NCI-H2029 (cell line): ENCODE measurements at places on chromosomes 3 and 15.

DNA sequence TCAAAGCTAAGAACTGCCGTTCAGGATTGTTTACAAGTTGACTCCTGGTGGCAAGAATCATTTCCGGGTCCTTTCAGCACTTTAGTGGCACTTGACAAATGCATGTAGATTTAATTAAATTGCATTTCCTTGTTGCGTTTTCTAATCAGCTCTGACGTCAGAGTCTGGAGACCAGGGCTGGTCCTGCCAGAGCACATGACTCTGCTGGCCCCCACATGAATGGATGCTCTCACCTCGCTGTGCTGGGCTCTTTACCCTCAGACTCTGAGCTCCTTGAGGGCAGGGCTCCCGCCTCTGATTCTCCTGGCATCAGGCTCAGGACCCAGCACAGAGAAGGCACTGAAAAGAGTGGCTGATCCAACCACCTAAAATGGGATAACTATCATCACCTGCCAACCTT is 69.4 kb downstream of the FEM1B start:
- peak; percentile 52 for DNase-seq

- no peak for DNase-seq
Measured at GRCh38 chr3:13846716-13847570, 32.9 kb downstream of the WNT7A start.

- peak; percentile 58 for DNase-seq
Measured at GRCh38 chr3:39668420-39668819, 141.0 kb upstream of the MYRIP start.

DNA sequence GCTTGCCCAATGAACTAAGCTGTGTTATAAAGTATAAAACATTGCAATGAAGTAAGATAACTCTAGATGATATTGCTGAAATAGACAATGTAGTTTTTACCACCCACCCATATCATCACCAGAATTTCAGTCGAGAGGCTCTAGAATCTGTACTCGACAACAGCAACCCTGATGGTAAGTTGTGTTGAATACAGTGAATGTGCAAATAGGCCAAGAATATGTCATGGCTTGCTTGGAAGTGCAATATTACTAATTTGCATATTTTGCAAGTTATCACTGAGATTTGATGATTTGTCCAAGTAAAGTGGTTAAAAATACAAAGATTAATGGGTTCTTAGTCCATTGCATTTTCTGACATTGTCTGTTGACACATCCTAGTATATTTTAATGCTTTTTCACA is 90.6 kb upstream of the TUSC7 start:
- DNase-seq = no peak

GRCh38 chr15:62306851-62307504 is 141.9 kb upstream of the C2CD4B start:
- DNase-seq = peak; percentile 63

- no peak for DNase-seq
Measured at GRCh38 chr15:80260551-80260950, 8.5 kb upstream of the CTXND1 start.

DNA sequence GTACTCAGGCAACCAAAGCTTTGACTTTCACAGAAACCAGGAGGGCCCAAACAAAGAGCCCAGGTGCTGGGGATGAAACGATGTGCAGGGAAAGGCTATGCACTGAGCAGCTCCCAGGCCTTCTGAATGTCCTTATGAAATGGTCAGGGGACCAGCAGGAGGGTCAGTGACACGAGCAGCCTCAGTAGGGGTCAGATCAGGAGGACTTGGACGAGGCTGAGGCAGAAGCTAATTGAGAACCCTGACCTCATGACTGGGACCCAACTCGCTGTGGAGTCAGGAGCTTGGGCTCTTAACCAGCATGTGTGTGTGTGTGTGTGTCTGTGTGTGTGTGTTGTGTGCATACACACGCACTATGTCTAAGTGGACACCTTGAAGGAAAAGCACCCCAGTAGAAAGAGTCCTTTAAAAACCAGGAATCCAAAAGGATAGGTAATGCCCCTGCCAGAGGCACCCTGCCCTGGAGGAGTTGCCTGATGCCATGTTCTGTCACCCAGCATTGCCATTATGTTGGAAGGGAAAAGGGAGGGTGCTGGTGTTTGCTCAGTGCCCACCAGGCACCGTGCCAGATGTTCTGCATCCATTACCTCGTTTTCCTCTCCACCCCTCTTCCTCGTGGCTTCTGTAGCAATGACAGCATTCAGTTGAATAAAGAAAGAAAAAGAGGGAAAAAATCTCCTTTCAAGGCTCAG is 50.9 kb downstream of the CORO2B start:
- DNase-seq = peak; percentile 62

DNA sequence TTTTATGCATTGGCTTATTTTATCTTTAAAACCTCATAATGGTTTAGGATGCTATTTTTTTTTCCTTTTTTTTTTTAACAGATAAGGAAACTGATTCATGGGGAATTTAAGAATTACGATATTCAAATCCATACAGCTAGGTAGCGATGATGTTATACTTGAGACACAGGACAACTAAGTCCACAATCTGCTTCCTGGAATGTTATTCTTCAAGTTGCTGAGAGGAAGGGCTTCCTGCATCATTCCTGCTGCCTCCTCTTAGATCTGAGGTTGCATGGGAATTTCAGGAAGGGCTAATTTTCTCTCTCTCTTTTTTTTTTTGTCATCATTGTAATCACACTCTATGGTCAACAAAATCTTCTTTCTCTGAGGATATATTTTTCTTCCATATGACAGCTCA is 595.5 kb downstream of the GRM7 start:
- DNase-seq = no peak

DNA sequence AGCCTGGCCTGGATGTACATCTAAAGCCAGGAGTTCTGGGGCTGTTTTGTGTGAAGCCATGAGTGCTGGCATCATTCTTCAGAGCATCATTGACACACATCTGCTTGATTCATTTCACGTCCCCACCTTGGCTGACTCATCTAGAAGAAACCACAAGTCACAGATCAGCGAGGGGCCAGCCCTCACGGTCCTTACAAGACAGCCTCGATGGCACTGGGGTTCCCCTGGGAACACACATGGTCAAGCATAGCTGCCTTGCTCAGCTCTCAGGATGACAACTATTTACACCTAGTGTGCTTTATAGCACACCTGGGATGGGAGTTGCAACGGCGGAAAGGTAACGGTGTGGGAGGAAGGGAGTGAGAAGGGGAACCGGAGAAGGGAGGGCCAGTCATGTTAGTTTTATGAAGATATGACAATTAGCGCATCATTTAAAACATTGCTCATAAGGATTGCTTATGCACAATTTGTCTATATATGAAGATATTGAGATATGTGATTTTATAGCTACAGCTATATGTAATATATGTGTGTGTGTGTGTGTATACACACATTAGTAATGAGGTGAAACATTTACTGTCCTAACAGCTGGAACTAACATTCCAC is 227.1 kb downstream of the RPLP1 start:
- no peak for DNase-seq

DNA sequence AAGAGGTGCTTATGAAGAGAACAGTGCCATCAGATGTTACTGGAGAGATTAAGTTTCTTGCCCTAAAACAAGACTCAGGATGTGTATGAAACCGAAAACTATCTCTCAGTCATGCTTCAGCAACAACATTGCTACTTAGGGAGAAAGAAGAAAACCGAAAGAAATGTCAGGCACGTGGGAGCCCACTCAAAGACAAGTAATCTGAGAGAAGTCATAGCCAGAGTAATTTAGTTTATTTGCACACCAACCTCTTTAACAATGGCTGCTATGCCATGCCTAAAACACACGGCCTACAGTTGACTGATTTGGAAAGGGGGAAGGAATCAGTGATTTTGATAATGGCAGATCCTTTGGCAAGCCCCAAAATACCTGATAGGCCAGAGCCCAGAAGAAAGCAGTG is 162.9 kb downstream of the TIGIT start:
- no peak for DNase-seq

GRCh38 chr3:43054754-43055153 is 51.1 kb downstream of the POMGNT2 start:
- DNase-seq = no peak

- no peak for DNase-seq
Measured at GRCh38 chr3:53195066-53195450, 34.0 kb downstream of the PRKCD start.

DNA sequence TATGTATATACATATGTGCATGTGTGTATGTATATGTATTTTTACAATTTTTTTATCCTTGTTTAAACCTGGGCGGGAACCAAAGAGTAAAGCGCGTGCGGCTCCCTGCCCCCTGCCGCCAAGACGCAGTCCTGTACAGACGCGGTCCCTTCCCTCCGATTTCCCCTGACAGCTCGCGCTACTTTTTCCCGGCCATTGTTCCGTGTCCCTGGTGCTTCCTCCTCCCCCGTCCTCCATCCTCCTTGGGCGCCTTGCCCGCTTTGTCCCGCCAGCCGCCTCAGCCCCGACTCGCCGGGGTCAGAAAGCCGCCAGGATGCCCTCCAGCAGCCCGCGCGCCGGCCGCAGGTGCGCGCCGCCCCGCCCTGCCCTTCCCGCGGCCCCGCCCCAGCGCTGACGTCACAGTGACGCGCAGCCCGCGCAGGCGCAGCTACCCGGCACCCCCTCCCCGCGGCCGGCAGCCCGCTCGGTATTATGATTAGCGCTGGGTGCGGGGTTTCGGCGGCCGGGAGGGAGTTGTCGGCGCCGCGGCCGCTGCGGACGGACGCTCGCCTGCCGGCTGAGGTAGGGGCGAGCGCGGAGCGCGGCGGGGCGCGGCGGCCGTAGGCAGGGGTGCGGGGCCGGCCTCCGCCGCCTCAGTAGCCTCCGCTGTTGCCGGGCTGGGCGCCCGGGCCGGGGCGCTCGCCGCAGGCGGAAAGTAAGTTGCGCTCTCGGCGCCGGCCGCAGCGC is at the start of gene SNRK:
TSS of gene SNRK (plus strand) at position 426 of the 726 bp plus-strand sequence. CDS start 16,664 bp downstream, outside the sequence.
- DNase-seq = peak; percentile 83

DNA sequence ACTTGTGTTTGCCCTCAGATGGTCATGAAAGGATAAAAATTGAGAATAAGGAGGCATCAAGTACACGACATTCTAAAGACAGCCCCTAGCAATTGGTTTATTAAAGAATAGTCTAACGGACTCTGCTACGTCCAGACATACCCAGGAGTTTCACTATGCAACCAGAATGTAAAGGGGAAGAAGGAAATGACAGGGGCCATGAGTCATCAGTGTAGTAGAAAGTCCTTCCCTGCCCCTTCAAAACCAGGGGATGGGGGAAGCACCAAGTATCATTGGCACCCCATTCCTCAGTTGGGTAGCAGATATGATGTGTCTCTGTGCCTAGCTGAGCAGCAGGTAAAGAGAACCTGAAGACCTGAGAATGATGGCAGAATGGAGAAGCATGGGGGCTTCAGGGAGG is 367.4 kb downstream of the IL20RB start:
- DNase-seq = no peak

GRCh38 chr3:52771702-52772101 is 962 bp upstream of the NEK4 start:
- DNase-seq = no peak

DNA sequence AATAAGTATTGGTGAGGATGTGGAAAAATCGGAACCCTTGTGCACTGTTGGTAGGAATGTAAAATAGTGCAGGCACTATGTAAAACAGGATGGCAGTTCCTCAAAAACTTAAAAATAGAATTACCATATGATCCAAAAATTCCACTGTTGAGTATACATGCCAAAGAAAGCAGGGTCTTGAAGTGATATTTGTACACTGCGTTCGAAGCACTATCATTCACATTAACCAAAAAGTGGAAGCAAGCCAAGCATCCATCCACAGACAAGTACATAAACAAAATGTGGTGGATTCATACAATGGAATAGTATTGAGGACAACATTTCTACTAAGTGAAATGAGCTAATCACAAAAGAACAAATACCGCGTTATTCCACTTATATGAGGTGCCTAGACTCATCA is 200.7 kb downstream of the TJP1 start:
- DNase-seq = no peak

- DNase-seq = no peak
Measured at GRCh38 chr3:104796556-104796955, 570.2 kb upstream of the ALCAM start.

DNA sequence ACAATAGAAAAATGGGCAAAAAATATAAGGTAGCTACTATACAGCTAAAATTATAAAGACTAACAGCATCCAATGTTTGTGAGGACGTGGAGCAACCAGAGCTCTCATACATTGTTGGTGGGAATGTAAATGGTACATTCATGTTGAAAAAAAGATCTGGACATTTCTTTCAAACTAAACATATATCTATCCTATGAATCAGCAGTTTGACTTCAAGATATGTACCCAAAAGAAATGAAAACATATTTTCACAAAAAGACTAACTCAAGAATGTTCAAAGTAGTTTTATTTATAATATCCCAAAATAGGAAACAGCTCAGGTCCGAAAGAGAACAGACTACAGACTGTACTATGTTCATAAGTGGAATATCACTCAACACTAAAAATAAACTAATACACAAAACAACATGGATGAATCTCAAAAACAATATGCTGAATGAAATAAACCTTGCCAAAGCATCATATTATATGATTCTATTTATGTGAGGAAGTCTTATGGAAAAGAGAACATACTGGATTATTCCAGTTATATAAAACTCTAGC is 8.8 kb upstream of the TTBK2 start:
- no peak for DNase-seq

GRCh38 chr15:28075573-28075972 is 23.5 kb downstream of the OCA2 start:
- DNase-seq = peak; percentile 31
